ENCODE measurements at places on chromosomes 1 and 21.

DNA sequence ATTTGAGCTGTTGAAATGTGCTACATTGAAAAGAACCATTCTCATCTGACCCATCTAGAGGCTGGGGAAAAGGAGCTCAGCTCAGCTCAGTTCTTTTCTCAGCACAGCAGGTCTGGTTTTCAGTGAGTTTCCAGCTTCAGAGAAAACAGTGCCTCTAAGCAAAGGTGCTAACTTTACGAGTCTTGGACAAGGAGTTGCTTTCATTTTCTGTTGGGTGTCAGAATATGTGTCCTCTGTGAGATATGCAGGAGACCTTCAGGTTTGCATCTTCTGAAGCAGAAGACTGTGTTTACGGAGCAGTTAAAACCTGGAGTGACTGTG is 321.3 kb upstream of the USP24 start:
- DNase-seq = peak; percentile 45

DNA sequence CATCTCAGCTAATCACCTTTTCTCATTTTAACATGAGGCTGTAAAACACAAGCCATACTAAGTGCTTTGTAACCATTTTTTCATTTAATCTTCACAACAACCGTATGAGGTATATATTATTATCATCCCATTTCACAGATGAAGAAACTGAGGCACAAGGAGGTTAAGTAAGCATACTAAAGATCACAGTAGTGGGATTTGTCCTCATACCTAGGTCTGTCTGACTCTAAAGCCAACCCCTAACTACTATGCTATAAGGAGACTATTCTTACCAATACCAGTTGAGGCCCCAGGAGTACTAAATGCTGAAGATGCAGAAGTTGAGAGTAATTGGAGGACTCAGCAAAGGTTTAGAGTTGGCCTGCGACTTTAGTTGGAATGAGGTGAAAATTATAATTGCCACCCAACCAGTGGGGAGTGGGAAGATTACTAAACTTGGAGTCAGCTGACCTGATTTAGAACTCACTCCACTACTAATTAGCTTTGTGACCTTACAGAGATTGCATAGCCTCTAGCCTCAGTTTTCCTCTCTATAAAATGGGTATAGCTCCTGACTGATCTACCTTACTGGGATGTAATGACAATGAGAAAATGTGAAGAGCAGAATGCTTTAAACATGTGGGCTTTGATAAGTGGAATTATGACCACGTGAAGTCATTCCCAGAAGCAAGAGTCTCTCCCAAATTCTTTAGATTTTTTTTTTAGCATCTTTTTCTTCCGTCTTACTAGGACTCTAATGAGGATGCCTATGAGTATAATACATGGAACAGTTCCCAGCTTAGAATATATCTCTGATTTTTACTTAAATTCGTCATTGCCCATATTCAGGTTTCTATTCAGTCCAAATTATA is 85.8 kb upstream of the IPO9 start:
- DNase-seq = no peak

- no peak for DNase-seq
Observed at GRCh38 chr1:82795508-82796149, 994.9 kb downstream of the ADGRL2 start.

DNA sequence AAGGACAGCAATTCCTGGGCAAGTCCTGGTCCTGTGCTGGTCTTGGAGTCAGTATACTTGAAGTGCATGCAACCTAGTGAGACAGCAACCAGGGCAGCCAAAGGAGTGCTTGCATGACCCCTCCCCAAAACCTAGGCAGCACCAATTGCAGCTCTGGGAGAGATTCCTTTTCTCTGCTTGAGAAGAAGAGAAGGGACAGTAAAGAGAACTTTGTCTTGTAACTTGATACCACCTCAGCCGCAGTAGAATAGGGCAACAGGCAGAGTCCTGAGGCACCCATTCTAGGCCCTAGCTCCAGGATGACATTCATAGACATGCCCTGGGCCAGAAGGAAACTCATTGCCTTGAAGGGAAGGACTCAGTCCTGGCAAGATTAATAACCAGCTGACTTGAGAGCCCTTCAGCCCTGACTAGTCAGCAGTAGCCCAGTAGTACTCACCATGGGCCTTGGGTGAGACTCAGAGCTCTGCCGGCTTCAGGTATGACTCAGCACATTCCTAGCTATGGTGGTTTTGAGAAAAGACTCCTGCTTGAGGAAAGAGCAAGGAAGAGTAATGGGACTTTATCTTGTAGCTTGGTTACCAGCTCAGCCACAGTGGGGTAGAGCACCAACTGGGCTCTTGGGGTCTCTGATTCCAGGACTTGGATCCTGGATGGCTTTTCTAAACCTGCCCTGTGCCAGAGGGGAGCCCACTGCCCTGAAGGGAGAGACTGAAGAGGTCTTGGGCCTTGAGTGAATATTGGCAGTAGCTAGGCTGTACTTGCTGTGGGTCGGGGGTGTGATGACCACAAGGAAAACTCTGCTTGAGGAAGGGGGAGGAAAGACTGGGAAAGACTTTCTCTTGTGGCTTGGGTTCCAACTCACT is 51.7 kb upstream of the ACADM start:
- DNase-seq = no peak

GRCh38 chr1:2072891-2073290 is 22.7 kb downstream of the PRKCZ start:
- DNase-seq = no peak

DNA sequence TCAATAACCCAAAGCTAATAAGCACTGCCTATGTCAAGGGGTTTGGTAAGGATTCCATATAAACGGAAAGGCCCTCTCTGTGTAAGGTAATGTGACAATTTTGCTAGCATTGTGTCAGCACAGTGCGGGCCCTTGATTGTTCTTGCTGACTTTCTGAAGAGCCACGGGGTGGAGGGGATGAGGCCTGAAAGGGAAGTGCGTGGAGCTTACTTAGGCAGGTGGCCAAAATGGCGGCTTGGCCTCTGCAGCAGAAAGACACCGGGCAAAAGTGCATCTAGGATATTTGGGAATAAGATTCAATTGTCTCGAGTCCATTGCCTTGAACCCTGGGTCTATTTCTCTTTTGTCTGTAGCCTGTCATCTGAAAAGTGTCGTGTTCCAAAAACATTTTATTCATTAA is 114.3 kb downstream of the TGFB2 start:
- DNase-seq = no peak

- DNase-seq = no peak
Observed at GRCh38 chr1:24640288-24640687, 2.8 kb upstream of the SRRM1 start.

DNA sequence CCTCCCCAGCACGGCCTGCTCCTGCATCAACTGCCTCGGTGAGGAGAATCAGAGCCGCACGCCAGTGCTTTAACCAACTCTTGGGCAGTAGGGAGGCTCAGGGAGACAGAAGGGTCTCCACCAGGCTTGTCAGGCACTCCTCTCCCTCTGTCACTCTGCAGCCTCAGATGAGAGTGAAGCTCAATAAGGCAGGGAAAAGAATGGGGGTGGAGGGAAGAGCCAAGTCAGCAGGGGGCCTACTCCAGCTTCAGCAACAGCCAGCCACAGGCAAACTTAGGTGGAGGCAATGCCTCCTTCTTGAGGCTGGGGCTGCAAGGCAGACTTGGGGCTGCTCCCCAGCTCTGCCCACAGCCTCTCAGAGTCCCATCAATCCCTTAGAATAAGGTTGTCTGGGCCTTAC is 51.8 kb upstream of the A3GALT2 start:
- DNase-seq = no peak

- DNase-seq = no peak
Observed at GRCh38 chr1:215032911-215033526, 49.5 kb upstream of the KCNK2 start.
